ENCODE measurements at places on chromosomes 1 and 21. TPM values are rescaled to one million over a fixed set of nuclear protein-coding genes. Genes with fewer than 3 reads are reported as not detected.

Gene IFI44
- 0.79 TPM for total RNA-seq

Gene HSD11B1
- 0.47 TPM for total RNA-seq

Gene CRB1
- total RNA-seq = not detected

Gene TRIM62
- 2.2 TPM for total RNA-seq

Gene YOD1
- 9.6 TPM for total RNA-seq

Gene CGN
- total RNA-seq = 2.0 TPM

Gene USP33
- total RNA-seq = 14.0 TPM

Gene AGMAT
- total RNA-seq = 7.3 TPM

Gene WDR64
- total RNA-seq = not detected

Gene CCDC185
- total RNA-seq = not detected

Gene PLA2G4A
- total RNA-seq = 9.0 TPM

Gene USH2A
- not detected for total RNA-seq

Gene KIF17
- total RNA-seq = 2.4 TPM

Gene CD1B
- not detected for total RNA-seq

Gene CHAF1B
- total RNA-seq = 12.1 TPM

Gene MUL1
- 44.1 TPM for total RNA-seq

Gene TNFAIP8L2
- not detected for total RNA-seq

Gene TCEA3
- 0.38 TPM for total RNA-seq

Gene RGS16
- total RNA-seq = 0.18 TPM

Gene LIPI
- total RNA-seq = not detected

Gene CD160
- total RNA-seq = not detected

Gene ADAMTS4
- not detected for total RNA-seq

Gene DDAH1
- 8.7 TPM for total RNA-seq

Gene HUNK
- total RNA-seq = 1.2 TPM

Gene GREM2
- 0.07 TPM for total RNA-seq

Gene INSRR
- not detected for total RNA-seq

Gene EDN2
- total RNA-seq = 41.6 TPM

Gene PDC
- not detected for total RNA-seq

Gene FCRL2
- not detected for total RNA-seq

Gene PAQR6
- total RNA-seq = 3.2 TPM

Gene COL8A2
- 0.09 TPM for total RNA-seq

Gene PPIAL4G
- total RNA-seq = not detected

Gene FLG2
- total RNA-seq = not detected

Data from A549 treated with Hydrocortisone at 1 μM for 4 hours (cell line).